ENCODE measurements at places on chromosomes 16 and 17.

GRCh38 chr17:58535431-58535830 is 21.0 kb upstream of the MTMR4 start:
- no peak for DNase-seq

GRCh38 chr17:40645291-40645690 is 2.3 kb downstream of the SMARCE1 start:
- DNase-seq, result no peak

DNA sequence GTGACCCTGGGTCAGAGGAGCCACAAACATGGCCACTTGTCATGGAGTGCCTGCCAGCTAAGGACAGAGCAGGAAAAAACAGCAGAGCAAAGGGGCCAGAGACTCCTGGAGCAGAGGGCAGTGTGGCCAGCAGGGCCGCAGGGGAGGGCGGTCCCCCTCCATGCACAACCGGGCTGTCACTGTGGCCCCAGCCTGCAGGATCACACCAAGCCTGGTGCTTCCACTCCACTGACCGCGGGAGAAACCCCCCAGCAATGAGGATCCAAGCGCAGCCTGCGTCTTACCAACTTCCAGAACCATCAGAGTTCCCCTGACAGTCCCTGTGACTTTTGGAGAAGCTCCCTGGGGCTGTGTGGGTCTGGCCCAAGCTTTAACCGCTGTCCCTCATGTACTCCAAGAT is 62.0 kb downstream of the PRMT7 start:
- no peak for DNase-seq

GRCh38 chr16:28040039-28040438 is 23.5 kb downstream of the GSG1L start:
- DNase-seq, result no peak

DNA sequence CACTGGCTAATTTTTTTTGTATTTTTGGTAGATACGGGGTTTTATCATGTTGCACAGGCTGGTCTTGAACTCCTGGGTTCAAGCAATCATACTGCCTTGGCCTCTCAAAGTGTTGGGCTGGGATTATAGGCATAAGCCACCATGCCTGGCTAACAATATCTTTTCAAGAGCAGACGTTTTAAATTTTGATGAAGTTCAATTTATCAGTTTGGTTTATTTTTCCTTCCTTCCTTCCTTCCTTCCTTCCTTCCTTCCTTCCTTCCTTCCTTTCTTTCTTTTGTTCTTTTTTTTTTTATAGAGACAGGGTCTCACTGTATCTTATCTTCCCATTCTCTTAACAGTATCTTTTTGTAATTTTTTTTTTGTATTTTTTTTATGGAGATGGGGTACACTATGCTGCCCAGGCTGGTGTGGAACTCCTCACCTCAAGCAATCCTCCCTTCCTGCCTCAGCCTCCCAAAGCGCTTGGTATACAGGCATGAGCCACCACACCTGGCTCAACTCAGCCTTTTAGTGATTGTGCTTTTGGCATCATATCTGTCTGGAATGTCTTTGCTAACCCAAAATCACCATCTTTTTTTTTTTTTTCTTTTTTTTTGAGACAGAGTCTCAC is 13.6 kb upstream of the GIP start:
- DNase-seq, result no peak

GRCh38 chr17:82966415-82966814 is 113.0 kb upstream of the METRNL start:
- DNase-seq, result no peak

DNA sequence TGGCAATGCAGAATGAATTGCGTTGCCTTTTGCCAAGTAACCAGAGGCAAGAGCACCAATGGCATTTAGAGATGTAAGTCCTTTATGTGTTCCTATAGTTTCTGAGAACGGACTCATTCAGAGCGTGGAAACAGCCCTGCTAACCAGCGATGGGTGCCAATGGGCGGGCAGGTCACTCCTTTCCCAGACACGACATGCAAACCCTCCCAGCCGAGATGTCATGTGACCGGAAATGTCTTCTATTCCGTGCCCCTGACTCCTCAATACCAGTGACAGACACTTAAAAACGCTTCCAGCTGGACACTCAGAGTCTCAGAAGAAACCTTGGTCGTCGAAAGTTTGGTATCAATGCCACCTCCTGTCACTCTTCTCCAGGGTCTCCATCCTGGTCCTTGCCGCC is 3.2 kb downstream of the FBF1 start:
- no peak for DNase-seq

DNA sequence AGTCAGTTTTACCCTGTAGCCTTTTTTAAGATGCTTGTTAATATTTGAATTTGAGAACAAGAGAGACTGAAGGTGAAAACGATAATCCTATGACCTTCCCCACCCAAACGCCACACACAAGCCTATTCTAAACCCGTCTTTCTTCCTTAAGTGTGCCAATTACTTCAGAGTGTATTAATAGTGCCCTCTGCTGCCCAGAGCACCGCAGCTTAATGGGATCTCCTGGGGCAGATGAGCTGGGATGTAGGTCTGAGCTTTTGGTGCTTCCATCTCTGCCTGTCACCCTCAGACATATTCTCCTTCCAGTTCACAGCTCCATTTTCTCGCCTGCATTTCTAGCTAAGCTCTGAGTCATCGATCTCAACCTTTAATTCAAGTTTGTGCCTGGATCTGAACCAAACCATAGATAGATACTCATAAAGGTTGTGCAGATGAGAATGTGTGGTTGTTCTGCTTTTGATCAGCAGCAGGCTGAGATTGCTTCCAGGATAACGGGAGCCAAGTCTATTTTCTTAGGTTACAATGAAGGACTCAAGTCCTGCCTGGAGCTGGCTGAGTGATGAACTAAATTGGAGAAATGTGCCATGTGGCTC is 46.4 kb upstream of the CDH13 start:
- DNase-seq, result no peak

- no peak for DNase-seq
Measured at GRCh38 chr17:54982399-54982798, 13.8 kb downstream of the STXBP4 start.

DNA sequence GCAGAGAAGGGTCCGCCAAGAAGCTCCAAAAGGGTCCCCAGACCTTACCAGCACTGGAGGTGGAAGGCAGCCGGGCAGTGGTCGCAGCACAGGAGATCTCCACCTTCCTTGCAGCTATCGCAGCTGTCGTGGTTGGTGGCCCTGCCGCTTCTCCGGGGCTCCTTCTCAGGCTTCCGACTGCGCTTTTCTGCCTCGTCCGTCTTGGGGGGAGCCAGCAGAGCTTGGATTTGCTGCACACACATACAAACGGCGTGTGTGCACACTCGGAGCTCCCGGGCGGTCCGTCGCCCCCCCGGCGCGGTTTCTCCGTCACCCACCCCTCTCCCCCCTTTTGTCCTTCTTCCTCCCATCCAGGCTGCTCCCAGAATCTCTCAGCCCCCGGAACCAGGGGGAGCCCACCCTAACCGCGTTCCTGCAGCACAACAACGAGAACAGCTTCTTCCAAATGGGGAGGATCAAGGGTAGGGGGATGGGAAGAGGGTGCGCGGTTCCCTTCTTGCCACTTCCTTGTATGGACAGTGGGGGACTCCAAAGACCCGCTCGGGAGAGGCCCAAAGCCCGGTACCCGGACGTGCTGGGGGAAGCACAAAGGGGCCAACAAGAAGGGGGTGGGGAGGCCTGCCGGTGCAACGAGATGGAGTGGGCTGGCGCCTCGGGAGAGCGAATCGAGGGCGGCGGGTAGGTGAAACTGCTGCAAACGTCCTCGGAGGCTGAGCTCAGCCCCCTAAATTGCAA is 1.1 kb downstream of the PHF12 start:
- DNase-seq, result peak; percentile 10

- no peak for DNase-seq
Measured at GRCh38 chr16:82050506-82050905, 15.5 kb downstream of the HSD17B2 start.

- no peak for DNase-seq
Measured at GRCh38 chr16:65796481-65796880, 570.0 kb upstream of the CDH5 start.

DNA sequence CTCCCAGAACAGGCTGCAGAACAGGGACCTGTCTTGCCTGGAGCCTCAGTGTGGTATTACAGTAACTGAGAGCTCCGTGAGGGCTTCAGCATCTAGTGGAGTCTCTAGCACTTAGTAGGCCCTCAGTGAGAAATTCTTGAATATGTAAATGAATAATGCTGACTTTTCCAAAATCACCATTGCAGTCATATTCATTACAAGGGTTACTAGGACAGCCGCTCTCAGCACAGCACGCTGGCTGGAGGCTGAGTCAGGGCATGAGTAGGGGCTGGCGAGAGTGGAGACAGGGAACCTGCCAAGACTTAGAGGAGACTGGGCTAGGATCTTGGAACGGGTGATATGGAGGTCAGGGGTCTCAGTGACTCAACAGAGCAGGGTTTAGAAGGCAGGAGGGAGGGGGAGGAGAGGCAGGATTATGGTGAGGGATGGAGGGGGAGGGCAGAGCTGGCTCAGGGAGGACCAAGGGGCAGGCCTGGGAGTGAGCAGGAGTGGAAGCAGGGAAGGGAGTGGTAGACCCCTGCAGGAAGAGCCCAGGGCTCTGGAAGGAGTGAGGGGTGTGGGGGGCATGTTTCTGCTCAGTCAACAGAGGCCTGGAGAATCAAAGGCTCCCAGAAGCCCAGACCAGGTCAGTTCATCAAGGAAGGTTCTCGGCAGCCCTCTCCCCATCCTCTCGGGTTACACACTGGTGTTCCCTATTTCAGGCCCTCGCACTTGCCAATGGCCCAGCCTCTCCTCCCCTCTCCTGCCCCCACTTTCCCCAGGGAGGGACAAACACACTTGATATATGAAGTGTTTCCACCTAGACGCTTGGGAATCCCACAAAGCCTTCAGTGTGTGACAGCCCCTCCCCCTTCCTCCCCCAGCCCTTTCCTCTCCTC is 42.3 kb downstream of the FZD2 start:
- no peak for DNase-seq

DNA sequence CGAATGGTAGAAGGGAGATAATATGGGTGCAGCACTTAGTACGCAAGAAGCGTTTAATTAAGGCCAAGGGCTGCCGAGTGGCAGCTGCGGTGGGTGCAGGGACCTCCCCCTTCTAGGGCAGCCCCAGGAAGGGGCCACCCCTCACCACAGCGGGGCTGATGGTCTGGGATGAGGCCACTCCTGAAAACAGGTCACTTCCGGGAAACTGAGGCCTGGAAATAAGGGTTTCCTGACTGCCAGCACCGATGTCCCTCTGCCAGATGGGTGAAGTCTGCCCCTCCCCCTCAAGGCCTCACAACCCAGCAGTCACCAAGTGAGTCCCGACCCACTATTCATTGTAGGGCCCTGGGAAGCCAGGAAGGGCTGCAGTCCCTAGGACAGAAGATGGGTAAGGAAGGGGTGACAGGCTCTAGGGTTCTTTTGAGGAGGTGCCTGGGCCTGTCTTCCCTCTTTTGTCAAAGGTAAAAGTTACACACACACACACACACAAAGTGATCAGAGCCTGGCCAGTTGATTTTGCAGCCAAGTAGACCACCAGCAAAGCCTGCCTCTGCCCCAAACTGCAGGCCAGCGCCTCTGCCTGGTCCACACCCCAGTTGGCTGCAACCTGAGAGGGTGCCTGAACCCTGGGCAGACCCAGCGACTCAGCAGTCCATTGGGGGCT is 12.5 kb downstream of the SREBF1 start:
- DNase-seq, result no peak

DNA sequence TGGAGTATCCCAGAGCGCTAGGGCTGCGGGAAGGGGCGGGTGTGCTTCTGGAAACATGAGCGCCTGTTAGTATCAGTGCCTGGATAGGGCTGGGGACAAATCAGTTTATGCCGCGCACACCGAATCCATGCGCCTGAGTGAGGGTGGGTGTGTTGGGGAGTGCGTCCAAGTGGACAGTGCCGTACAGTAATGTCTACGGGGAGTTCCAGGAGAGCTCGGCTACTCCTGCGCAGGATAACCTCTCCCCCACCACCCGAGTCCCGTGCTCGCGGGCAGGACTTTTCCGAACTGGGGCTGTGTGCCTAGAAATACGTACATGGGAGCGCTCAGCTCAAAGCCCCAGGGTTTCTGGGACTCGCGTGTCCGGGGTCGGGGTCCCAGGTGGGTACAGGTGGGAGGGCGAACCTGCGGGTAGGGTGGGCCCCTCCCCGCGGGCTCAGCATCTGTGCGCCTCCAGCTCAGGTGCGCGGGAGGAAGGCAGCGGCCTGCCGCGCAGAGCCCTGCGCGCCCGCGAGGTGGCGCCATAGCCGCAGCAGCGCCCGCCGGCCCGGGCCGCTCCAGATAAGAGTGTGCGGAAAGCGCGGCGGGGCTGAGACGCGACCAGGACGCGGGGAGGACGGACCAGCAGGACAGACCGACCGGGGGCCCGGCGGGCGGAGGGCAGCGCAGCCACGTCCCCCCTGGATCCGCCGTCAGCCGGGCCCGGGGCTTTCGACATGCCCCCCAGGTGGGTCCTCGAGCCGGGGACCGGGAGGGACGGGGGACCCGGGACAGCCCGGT is at the start of gene HIC1:
HIC1 (plus strand) TSS at position 592 of the 780 bp plus-strand sequence. CDS start 1,588 bp downstream, outside the sequence.
- peak; percentile 75 for DNase-seq

DNA sequence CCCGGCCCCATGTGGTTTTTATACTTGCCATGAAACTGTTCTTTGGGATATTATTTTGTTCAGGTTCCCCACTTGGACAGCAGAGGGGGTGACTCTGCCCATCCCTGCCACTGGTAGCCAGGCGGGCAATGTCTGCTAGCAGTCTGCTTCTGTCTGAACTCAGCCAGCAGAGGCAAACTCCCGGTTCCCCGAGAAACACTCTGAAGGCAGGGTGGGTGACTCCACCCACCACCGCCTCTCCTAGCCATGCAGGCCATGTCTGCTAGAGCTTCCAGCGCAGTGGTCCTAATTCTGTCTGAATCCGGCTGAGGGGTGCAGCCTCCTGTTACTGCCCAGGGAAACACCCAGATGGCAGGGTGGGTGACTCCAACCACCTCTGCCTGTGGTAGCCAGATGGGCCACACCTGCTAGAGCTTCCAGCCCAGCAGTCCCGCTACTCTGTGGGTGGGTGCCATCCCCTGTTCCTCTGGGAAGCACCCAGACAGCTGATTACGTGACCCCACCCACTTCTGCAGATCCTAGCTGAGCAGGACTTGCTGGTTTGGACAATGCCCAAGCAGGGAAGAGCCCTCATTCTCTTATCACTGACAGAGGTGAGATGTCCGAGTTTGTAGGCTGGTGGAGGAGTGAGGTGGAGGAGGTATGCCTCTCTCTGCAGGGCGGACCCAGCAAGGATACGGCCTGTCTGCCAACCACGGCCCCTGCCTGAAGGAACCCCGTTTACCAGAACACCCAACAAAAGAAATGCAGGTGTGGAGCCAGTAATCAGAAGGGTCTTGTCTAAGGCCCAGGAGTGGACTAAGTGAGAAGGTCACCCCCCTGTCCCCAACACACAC is 22.4 kb downstream of the NLRP1 start:
- no peak for DNase-seq

- DNase-seq, result no peak
Measured at GRCh38 chr16:80372341-80372740, 168.5 kb upstream of the DYNLRB2 start.

GRCh38 chr17:65442250-65442649 is 119.2 kb downstream of the AXIN2 start:
- no peak for DNase-seq

All from stimulated activated CD4-positive, alpha-beta T cell treated with anti-CD3 and anti-CD28 coated beads, Interleukin-1b, Interleukin-23, amount 100 ng/mL, for 4 hours (primary cell).